NB4 (cell line): ENCODE measurements at places on chromosomes 2 and 18.

GRCh38 chr2:38720613-38721241 lies 30.4 kb downstream of the SRSF7 start:
- peak; percentile 24 for DNase-seq

DNA sequence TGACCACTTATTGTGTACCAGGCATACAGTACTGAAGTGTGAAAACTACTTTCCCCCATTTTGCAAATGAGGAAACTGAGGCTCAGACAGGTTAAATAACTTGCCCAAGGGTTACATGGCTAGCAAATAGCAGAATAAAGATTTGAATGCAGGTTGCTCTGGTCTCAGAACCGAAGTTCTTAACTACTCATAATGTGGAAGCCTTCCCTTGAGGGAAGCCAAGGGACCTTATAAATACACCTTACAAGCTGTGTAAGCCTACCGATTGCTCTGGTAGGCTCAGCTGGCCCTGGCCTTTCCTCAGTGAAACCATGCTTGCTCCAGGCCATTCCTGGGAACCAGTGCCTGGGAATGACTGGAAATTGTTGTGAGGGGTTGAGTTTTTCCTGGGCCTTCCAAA lies 114.6 kb upstream of the CDCA7 start:
- no peak for DNase-seq

GRCh38 chr18:54672109-54672508 lies 81.1 kb downstream of the DYNAP start:
- no peak for DNase-seq

- no peak for DNase-seq
Measured at GRCh38 chr2:166591226-166591625, 97.2 kb upstream of the SCN7A start.

GRCh38 chr2:174247474-174248186 lies 702 bp downstream of the OLA1 start:
- peak; percentile 53 for DNase-seq

DNA sequence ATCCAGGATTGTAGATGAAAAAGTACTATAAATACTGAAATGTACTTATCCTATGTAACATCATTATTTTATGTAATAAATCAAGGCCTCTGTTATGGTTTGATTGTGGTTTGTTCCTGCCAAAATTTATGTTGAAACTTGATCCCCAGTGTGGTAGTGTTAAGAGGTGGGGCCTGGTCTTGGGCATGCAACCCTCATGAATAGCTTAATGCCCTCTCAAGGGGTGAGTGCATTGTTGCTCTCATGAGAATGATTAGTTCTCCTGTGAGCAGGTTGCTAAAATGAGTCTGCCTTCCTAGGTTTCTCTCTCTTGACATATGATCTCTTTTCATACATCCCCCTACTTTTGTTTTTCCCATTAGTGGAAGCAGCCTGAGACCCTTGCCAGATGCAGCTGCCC lies 915.4 kb downstream of the TSN start:
- no peak for DNase-seq

- peak; percentile 78 for DNase-seq
Measured at GRCh38 chr2:232292395-232293154, 86.0 kb upstream of the ALPP start.
